ENCODE measurements at places on chromosomes 5 and 9.

GRCh38 chr9:137017791-137018497, 10.1 kb downstream of the ABCA2 start:
- no peak for DNase-seq

GRCh38 chr9:19173598-19174125, 46.4 kb upstream of the PLIN2 start:
- DNase-seq, result no peak

DNA sequence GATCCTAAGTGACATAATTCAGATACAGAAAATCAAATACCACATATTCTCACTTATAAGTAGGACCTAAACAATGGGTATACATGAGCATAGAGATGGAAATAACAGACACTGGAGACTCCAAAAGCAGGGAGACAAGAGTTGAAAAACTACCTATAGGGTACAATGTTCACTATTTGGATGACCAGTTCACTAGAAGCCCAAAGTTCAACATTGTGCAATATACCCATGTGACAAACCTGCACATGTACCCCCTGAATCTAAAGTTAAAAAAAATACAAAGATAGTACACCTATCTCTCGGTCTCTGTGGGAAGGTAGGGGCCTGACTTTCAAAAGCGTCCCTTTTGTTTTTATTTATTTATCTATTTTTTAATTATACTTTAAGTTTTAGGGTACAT, 11.7 kb upstream of the OR1N1 start:
- no peak for DNase-seq

DNA sequence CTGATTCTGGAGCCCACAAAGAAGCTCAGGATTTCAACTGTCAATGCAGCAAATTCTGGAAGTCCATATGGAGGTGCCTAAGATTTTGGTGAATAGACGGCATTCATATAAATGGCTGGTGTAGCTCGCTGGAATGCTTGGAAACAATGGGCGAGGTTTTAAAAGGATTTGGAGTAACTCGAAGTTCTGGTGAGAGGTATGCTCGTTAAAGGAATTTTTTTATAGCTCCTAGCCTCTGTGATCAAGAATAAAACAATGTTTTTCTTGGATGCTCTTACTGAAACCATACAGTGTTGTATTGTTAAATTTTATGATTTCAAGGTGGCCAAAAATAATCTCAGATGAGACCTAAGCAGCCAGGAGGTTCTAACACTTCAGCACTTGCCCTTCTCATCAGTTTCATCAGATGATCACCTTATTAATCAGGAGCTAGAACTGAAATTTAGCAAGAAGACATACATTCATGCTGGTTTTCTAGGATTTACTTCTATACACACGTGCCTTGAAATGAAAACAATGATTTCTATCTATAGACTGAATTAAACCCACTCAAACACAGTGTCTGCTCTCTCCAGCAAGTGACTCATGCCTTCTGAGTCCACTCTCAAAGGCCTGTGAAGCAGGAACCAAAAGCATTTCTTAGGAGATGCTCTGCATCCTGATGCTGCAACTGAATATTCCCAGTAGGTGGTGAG, 79.2 kb downstream of the OTULIN start:
- DNase-seq, result no peak

- no peak for DNase-seq
Measured at GRCh38 chr5:170211575-170212334, 21.0 kb upstream of the C5orf58 start.

GRCh38 chr5:110854200-110854599, 115.4 kb downstream of the SLC25A46 start:
- DNase-seq, result no peak

GRCh38 chr9:130872912-130873503, 23.6 kb downstream of the QRFP start:
- no peak for DNase-seq

GRCh38 chr5:3000631-3001030, 249.2 kb upstream of the IRX2 start:
- DNase-seq, result no peak

GRCh38 chr9:36118706-36119105, 17.8 kb upstream of the GLIPR2 start:
- DNase-seq, result no peak

- DNase-seq, result no peak
Measured at GRCh38 chr5:43156388-43156787, 35.6 kb upstream of the NIM1K start.

- no peak for DNase-seq
Measured at GRCh38 chr9:116080561-116080960, 73.0 kb upstream of the PAPPA start.

- DNase-seq, result no peak
Measured at GRCh38 chr5:55227664-55228430, 732 bp upstream of the MCIDAS start.

DNA sequence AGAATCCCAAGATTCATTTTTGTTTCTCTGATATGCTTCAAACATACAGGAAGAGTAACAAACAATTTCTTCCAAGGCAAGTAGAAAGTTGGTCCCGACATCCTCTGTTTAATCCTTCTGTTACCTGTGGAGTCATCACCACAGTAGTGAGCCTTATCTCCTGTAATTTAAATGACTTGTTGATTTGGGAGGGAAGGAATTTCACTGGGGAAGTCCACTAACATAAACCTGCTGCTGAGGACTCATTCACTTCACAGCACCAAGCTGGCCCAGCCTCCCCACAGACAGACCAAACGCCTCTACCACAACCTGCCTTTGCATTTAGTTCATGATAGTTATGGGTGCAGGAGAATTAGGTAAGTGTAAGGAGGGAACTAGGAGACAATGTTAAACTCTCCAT, 63.2 kb downstream of the PRKACG start:
- DNase-seq, result no peak

- no peak for DNase-seq
Measured at GRCh38 chr5:115336964-115337363, 40.5 kb upstream of the CCDC112 start.

Measured in cortex of kidney (tissue), 1 donor.